ENCODE measurements at places on chromosomes 13 and 19. TPM values are rescaled to one million over a fixed set of nuclear protein-coding genes. Genes with fewer than 3 reads are reported as not detected.
A peak's percentile ranks its signal among the peaks of the same experiment; 100 is the strongest.

The ZNF85 gene
- total RNA-seq: 2.9 TPM

The TINCR gene
- total RNA-seq: not detected

GRCh38 chr13:26558987-26559386, 1.5 kb downstream of the WASF3 start:
- no peak for DNase-seq

DNA sequence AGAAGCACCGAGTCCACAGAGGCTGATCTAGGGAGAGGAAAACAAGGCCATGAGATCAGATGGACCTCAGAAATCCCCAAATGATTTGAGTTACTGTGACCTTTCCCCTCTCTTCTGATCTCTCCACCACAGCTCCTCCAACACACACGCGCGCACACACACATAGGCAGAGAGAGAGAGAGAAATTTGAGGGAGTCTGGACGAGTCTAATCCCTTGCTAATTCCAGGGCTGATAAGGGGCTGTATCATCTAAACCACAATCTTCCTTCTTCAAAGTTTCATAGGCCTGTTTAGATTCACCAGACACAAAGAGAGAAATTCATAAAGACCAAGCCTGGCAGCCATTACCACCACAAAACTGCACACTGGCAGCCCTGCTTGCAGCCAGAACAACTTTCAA, 8.6 kb downstream of the ZFP82 start:
- no peak for DNase-seq

The SIGLEC12 gene
- 0.19 TPM for total RNA-seq

GRCh38 chr13:89541091-89542030, 1806.1 kb upstream of the MIR17HG start:
- no peak for DNase-seq

The CEACAM20 gene
- total RNA-seq: not detected

- no peak for DNase-seq
Measured at GRCh38 chr13:108816375-108816774, 187.0 kb downstream of the MYO16 start.

GRCh38 chr13:111886217-111886945, 180.6 kb upstream of the SOX1 start:
- no peak for DNase-seq

The KIR2DL3 gene
- not detected for total RNA-seq

GRCh38 chr13:30125422-30126073, 181.8 kb downstream of the KATNAL1 start:
- no peak for DNase-seq

DNA sequence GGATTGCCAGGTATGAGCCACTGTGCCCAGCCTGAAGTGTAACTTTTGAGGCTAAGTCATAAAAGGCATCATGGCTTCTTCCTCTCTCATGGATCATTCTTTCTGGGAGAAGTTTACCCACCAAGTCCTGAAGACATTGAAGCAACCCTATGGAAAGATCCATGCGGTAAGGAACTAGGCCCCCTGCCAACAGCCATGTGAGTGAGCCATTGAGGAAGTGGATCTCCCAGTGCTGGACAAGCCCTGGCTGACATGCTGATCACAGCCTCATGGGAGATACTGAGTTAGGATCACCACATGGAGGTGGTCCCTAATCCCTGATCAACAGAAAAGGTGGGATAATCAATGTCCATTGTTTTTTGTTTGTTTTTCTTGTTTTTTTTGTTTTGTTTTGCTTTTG, 3.3 kb upstream of the NUDT19 start:
- no peak for DNase-seq

- DNase-seq: no peak
Measured at GRCh38 chr13:32907211-32907610, 109.0 kb upstream of the KL start.

GRCh38 chr19:23343434-23344010, 51.7 kb downstream of the ZNF91 start:
- DNase-seq: no peak

The C19orf38 gene
- 1.5 TPM for total RNA-seq

DNA sequence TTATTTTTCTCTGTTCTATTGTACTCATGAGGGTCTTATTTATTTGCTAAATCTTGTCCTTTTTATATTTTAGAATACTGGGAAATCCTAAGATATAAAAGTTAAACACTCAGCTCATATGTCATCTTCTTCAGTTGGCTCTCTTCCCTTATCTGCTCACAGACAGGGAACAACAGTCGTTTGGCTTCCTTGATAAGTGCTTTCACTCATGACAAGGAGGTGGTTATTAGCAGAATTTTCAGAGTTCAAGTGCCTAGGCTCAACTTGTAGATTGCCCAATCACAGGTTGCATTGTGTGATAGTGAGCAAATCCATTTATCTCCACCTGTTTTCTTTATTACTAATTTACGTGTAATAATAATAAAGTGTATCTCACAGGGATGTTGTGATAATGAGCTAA, 620.3 kb upstream of the PCDH20 start:
- DNase-seq: no peak

The ZNF560 gene
- not detected for total RNA-seq

The CYP4F2 gene
- total RNA-seq: not detected

DNA sequence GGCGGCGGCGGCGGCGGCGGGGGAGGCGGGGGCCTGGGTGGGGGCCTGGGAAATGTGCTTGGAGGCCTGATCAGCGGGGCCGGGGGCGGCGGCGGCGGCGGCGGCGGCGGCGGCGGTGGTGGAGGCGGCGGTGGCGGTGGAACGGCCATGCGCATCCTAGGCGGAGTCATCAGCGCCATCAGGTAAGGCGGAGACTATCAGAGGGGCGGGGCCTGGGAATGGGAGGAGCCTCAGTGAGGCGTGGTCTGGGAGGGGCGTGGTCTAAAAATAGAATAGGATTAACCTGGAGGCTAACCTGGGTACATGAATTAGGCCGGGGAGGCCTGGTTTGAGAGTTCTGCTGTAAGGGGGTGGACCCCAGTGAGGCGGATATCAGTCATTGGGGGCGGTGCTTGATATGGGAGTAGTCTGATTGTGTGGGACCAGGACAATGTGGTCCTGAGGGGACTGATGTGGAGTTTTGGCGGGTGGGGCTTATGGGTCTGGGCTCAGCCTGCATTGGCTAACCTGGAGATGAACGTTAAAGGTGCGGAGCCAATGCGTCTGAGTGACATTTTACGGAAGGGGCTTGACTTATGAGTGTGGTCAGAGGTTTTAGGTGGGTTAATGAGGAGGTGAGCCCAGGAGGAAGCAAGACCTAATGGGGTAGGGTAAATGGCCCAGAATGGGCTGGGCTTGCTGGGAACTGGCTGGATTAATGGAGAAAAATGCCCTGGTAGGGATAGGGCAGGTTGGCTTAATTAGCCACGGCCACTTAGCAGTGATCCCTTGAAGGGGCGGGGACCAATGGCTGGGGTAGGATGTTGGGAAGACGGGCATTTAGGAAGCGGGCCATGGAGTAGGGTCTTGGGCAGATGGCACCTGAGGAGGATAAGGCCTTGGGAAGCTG, 1.4 kb downstream of the CAPNS1 start:
- DNase-seq: peak; percentile 92

The PLVAP gene
- 29.0 TPM for total RNA-seq

DNA sequence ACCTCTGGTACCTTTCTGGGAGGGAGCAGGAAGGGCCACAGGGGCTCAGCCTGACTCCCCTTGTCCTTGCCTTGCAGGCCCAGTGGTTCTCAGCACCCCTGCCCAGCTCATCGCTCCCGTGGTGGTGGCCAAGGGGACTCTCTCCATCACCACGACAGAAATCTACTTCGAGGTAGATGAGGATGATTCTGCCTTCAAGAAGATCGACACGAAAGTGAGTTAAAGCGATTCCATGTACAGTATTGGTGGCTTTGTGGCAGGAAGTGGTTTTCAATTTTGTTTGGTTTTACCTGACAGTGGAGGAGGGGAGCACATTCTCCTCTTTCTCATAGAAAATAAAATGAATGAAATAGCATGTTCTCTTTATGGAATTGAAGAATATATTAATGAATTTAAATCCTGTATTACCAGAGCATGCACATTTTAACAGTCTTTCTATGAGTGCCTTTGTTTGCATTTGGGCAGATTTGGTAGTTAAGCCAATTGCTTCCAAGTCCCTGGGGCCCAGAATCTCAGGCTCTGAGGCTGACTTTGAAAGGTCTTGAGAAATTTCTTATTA, 4.1 kb downstream of the MAB21L1 start:
- no peak for DNase-seq

GRCh38 chr19:1624458-1624857, 19.2 kb upstream of the UQCR11 start:
- peak; percentile 22 for DNase-seq

The ACP7 gene
- total RNA-seq: not detected

The ZNF569 gene
- total RNA-seq: 6.0 TPM

DNA sequence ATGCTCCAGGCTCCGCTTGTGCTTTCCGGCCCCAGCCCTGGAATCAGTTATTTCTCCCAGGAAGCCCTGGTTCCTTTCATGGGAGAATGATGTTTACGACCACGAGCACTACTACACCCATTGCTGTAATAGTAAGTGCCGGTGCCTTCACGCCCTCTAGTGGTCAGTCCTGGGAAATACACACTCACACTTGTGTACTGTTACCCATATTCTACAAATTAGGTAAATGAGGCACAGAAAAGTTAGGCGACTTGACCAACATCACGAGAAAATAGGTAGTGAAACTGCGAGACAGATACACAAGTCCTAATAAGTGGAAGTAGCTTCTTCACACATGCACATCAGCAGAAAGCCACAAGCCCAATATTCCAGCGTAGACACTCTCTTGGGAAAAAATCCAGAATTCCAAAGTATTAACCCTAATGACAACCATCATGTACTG, 21.7 kb downstream of the CEACAM21 start:
- DNase-seq: peak; percentile 80

DNA sequence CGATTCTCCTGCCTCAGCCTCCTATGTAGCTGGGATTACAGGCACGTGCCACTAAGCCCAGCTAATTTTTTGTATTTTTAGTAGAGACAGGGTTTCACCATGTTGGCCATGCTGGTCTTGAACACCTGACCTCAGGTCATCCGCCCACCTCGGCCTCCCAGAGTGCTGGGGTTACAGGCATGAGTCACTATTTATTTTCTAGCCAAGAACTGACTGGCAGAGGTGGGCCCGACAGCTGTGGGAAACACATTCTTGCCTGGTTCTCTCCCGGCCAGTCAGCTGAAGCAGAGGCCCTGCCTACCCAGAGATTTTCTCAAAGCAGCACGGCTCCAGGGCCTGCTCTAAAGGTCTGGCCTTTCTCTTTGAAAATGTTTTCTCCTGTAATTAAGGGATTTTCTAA, 108.0 kb downstream of the KCTD15 start:
- no peak for DNase-seq

GRCh38 chr13:76189882-76190519, 553.9 kb downstream of the LMO7 start:
- DNase-seq: no peak

GRCh38 chr13:39968646-39969475, 313.4 kb downstream of the COG6 start:
- DNase-seq: no peak

The NR1H2 gene
- 69.5 TPM for total RNA-seq

- no peak for DNase-seq
Measured at GRCh38 chr19:3129112-3129511, 6.7 kb upstream of the GNA15 start.

The HCST gene
- 6.3 TPM for total RNA-seq

DNA sequence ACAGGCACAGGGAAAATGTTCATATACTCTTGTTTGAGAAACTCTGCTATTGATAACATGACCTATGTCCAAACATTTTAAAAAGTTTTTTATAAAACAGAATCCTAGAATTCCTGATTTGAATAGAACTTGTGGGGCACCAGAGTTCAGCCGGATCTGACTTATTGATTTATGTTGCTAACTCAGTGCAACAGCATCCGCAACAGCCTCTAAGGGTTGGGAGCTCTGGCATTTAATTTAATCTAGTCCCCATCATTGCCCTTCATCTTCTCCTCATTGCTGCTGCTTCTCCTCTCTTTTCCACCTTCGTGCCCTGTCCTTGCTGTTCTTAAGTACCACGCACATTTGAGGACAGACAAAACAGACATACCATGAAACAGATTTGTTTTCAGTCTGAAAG, 214.5 kb downstream of the FGF14 start:
- DNase-seq: no peak

- peak; percentile 62 for DNase-seq
Measured at GRCh38 chr19:1483131-1483978, 4.3 kb upstream of the C19orf25 start.

The CDX2 gene
- total RNA-seq: not detected

The ZNF441 gene
- total RNA-seq: 4.2 TPM

DNA sequence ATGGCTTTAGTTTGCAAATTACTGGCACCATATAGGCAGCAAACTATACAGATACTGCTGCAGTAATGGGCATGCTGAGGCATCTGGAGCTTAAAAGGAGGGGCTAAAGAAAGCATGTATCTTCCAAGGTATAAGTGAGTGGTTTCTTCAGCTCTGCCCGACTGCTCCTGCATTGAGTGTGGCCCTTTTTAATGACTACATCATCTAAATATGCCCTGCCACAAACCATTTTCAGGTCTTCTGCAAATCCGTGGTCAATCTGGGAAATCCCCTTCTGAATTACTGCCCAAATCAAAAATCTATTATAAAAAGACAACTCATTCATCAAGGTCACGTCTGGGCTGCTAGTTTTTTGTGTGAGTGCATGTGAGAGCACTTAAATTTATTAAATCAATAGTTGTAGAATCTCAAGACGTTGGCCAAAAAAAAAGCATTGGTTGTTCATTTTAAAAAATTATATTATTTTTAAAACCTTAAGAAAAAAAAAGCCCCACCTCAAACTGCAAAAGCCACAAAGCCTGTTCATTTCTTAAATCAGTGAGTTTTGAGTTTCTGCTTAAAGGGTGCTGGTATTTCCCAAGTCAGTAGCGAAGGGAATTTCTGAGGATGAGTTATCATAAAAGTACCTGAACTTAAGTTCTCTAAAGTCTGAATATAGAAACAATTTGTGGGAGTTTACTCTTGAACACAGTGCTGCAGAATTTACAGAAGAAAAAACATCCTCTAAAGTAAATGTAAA, 16.3 kb downstream of the LCP1 start:
- no peak for DNase-seq

- DNase-seq: no peak
Measured at GRCh38 chr19:31627620-31628365, 278.6 kb upstream of the TSHZ3 start.

- DNase-seq: no peak
Measured at GRCh38 chr13:68173111-68173510, 943.0 kb upstream of the PCDH9 start.

- no peak for DNase-seq
Measured at GRCh38 chr19:30119180-30119908, 177.3 kb downstream of the URI1 start.

The HRC gene
- 843 TPM for total RNA-seq

GRCh38 chr13:43129511-43130110, 106.2 kb downstream of the DNAJC15 start:
- DNase-seq: no peak

DNA sequence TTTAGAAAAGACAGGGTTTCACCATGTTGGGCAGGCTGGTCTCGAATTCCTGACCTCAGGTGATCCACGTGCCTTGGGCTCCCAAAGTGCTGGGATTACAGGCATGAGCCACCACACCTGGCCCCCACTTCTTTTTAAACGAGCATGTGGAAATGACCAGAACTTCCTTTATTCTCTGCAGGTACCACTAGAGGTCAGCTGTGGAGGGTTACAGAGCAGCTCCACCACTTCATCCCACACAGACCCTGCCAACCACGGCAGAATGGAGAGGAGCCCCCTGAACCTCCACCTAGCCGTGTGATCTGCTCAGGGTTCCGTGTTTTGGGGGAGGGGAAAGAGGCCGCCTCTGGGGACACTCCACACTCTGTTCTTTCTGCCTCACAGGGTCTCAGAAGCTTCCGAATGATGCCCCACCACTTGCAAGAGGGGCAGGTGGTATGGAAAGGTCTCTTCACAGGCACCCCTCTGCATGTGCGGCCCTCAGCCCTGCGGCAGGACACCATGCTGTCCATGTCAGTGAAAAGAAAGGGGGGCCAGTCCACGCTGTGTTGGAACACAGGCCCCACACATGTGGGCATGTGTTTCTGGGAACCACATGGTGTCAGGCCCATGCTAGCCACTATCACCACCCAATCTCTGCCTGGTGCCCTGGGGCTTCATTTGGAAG, 465.0 kb downstream of the TSHZ3 start:
- no peak for DNase-seq

Measured in Right ventricle myocardium inferior (tissue), 1 donor.